ENCODE measurements at places on chromosomes 5 and 9. TPM values are rescaled to one million over a fixed set of nuclear protein-coding genes. Genes with fewer than 3 reads are reported as not detected.

GRCh38 chr5:158780656-158781237 lies 319.0 kb downstream of the EBF1 start:
- DNase-seq, result no peak

The CDKN2A gene
- total RNA-seq, result 32.1 TPM

The SLC36A2 gene
- total RNA-seq, result not detected

The OMD gene
- total RNA-seq, result 0.36 TPM

The GDNF gene
- total RNA-seq, result 6.2 TPM

GRCh38 chr9:36551910-36552309 lies 20.8 kb upstream of the MELK start:
- DNase-seq, result no peak

GRCh38 chr5:116046823-116047222 lies 14.6 kb downstream of the ARL14EPL start:
- DNase-seq, result no peak
